ENCODE measurements at places on chromosomes 2 and 18.
A peak's percentile ranks its signal among the peaks of the same experiment; 100 is the strongest.

GRCh38 chr2:18378020-18378653 lies 182.3 kb downstream of the RDH14 start:
- DNase-seq = peak; percentile 44

GRCh38 chr2:241350878-241351639 lies 5.0 kb upstream of the FARP2 start:
- DNase-seq = no peak

GRCh38 chr2:215847056-215847455 lies 166.3 kb downstream of the MREG start:
- no peak for DNase-seq

DNA sequence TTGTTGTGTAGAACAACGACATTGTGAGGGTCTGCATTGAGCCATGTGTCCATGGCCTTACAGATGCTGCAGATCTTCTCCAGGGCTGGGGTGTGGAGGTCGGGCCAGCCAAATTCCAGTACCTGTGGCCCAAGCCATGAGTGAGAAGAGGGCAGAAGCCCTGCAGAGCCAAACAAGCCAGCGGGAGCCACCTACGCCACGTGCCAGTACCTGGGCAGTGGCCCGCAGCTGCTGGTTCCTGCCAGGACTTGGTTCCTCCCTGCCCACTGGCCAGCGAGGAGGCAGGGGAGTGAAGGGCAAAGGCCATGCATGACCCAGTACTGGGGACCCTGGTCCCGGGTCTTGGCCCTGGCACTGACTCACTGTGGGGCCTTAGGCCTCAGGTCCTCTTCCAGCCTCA lies 109.4 kb downstream of the TNS1 start:
- DNase-seq = no peak

GRCh38 chr2:234691968-234692955 lies 195.4 kb upstream of the ARL4C start:
- DNase-seq = no peak

GRCh38 chr2:229665158-229665557 lies 49.2 kb downstream of the DNER start:
- no peak for DNase-seq

DNA sequence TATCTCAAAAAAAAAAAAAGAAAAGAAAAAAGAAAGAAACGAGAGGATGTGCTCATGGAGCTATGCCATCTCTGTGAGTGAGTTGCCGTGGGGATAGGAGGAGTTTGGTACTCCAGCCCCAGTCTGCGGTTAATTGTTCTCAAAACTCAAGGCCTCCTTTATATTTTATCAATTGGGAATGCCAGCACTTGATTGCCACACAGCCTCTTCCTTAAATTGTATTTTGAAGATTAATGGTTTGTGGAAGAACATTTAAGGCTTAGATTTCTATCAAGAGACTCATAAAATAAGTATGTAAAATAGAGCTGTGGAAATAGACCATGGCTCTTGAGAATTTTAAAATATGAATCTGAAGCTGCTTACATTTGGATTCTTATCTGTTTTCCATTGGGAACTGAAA lies 29.8 kb downstream of the KCNE4 start:
- DNase-seq = no peak

DNA sequence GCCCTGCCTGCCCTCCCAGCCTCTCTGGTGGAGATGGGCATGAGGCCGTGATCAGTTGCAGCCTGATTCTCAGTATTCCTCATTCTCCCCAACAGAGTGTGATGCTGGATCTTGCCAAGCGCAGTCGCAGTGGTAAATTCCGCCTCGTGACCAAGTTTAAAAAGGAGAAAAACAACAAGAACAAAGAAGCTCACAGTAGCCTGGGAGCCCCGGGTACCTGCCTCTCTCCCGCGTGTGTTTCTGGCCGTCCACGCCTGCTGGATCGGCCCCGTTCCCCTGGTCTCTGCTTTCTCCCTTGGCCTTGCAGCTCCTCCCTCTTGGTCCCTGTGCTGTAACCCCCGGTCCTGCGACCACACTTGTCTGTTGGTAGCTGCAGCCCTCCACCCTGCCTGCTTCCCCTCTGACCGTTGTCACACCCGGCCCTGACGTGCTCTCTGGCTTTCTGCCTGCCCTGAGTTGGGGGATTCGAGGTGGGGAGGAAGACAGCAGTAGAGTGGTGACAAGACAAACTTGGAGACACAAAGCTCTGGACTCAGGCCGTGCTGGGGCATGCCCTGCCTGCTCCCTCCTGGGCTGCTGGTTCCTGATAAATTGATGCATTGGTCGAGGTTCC lies 99.5 kb downstream of the USP40 start:
- DNase-seq = no peak

DNA sequence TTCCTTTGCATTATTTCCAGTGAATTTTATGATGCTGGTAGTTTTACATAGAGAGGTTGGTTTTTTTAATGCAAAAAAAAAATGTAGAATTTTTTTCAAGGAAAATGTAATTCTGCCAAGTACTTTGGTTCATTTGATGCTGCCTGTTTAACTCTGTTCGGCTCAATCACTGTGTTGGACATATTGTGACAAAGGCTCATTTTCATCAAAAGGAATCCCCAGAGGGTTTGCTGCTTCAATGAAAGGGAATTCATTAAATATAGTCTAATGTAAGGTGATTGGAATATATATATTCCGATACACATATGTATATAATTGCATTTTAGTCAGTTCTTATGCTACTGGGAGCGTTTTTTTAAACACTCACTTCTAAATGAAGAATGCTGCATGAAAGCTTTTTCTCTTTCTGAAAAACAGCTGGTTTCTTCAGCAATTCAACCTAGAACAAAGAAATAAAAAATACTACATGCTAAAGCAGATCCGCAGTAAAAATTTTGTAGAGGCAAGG lies 314.6 kb upstream of the VWC2L start:
- no peak for DNase-seq

DNA sequence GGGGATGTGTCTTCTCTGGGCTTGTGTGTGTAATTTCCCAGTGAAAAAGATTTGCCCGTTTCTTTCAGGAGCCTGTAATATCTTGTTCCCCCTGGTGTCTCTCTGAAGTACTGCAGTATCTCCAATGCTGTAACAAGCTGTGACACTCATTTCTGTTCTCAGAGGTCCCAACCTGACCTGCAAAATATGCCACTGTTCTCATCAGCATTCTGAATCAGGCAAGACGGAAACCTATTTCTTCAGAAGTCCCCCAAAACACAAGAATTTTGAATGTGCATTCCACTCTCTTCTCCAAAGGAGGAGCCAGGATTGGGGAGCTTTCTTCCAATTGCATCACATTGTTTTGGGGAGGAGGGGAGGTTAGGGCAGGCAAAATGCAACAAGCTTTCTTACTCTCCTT lies 77.0 kb upstream of the CNGA3 start:
- DNase-seq = peak; percentile 45

- no peak for DNase-seq
These were observed 311.3 kb downstream of the TGIF1 start for GRCh38 chr18:3761266-3761665.

GRCh38 chr18:45997700-45998151 lies 30.6 kb upstream of the EPG5 start:
- peak; percentile 31 for DNase-seq

GRCh38 chr18:45243340-45244110 lies 371.8 kb upstream of the SLC14A2 start:
- DNase-seq = no peak

DNA sequence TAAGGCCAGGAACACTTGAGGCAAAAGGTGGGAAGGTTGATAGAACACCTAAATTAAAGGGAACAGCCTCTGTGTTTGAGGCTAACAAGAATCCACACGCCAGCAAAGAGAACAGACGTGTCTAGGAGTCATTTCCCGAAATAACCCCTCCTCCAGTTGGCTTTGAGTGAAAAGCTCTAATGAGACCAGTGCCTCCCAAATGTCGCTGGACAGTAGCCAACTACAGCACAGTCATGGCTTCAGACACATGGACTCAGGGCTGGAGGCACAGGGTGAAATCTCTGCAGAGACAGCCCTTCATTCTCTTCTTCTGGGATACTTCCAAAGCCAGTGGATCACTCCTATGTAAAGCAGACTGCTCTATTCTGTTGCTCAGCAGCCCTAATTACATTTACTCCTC lies 49.6 kb downstream of the SOWAHC start:
- no peak for DNase-seq

DNA sequence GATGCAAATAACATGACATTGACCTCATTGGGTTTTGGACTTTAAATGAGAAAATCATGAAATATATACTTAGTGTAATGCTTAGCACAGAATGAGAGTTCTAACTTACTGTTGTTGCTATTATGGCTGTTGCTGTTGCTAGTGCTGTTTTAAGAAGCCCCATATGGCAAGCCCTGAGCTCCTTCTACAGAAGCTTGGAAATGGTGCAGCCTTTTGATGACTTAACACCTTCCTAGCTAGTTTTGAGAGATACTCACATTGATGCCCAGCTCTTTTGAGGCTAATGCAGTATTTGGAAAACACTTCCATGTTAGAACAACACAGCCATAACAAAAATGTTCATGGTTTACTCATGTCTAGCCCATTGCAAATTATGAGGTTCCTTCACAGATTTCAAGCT lies 30.9 kb downstream of the OSR1 start:
- no peak for DNase-seq

GRCh38 chr2:43222475-43223309 lies 3.7 kb downstream of the ZFP36L2 start:
- no peak for DNase-seq

DNA sequence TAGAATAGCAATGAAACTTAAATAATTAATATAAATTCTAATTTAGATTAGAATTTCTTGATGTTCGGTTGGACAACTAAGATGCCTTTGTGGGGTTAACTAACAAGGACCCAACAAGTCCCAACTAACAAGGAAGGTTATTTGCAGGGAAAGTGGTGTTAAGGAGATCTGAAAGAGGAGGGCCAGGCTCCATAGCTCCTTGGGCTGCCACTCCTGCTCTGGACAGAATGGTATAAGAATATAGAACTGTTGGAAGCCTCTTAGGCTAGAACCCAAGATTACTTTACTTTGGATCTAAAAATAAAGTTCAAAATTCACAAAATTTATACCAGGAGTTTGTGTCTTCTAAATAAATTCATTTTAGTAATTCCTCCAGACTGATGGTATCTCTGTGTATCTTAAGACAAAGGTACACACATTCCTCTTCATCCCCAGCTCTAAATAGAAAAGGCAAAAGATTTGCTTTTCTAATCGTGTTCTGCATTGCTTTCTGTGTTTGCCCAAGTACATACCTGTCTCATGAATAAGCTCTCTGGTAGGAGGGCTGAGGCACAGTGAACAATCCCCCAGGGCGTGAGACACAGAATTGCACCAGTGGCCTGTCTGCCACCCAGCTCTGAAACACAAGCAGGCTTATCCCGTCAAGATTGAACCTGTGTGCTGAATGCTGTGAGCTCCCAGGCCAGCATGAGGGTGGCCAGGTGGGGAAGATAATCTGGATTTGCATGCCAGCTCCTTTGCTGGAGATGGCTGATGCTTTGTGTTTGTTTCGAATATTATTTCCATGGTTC lies 176.0 kb downstream of the ACKR3 start:
- DNase-seq = no peak

GRCh38 chr2:192634557-192634956 lies 439.8 kb upstream of the TMEFF2 start:
- no peak for DNase-seq

- DNase-seq = no peak
These were observed 40.0 kb downstream of the MAP2 start for GRCh38 chr2:209463835-209464234.

DNA sequence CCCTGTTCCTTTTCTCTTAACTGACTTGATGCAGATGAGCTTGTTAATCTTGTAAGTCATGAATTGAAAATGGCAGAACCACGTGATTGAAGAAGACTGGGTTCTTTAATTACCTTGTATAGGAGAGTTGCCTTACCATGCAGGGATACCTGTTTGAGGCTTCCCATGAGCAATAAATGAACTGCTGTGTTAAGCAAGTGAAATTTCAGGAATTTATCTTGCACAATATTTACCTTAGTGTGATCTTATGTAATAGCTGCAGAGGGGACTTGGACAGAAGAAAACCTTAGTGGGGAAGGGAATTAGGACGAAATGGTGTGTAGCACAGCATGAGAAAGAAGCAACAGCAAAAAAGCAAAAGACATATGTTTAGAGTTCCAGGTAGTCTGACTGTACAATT lies 384.0 kb upstream of the TMEFF2 start:
- DNase-seq = no peak
